Glutamatergic neuron (in vitro differentiated cells): ENCODE measurements at places on chromosomes 11 and 22.

DNA sequence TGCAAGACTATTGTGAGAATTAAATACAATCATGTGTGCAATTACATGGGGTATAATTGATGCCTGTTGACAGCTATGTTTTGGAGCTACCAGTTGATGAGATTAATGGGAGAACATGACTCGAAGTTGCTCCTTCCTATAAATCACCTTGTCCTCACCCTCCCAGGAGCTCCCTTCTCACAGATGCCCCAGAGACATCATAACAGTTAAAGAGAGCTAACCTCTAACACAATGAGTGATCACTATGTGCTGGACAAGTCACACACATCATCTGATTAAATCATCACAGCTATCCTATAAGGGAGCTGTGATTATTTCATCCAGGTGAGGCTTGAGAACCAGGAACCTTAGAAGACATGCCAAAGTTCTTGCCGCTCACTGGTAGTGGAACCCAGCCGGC is 394.2 kb downstream of the NTM start:
- no peak for DNase-seq

DNA sequence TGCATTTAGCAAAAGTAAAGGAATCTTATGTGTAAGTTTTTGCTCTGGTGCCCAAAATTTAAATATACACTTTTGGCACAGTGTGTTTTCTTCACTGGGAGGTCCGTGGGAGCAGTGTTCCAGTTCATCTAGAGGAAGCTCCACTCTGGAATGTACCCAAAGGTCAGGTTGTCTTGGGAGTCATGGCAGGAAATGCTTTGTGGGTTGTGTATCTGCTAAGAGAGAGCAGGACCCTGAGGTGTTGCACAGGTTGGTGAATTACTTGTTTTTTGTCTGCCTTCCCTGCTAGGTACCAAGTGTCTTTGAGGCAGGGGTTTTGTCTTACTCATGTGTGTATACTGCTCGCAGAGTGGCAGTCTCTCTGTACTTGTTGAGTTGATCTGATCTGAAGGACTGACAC is 37.3 kb downstream of the DIXDC1 start:
- DNase-seq, result no peak

DNA sequence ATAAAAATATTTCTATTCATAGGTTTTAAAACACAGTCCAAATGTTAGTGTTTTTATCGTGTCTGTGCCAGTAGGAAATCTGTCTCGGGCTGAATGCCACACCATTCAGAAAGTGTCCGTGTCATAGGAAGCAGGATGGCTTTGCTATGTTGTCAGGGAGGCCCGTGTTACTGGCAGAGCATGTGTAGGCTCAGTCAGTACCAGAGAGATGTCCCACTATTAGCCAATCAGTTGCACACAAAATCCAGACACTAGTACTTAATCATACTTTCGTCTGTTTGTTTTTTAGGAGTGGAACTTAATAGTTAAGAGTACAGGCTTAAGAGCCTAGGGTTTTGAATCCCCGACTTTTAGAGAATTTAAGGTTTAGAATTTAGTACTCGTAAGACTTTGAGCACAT is 30.2 kb upstream of the SYN3 start:
- no peak for DNase-seq

- no peak for DNase-seq
Measured at GRCh38 chr11:27626269-27626937, 73.9 kb downstream of the BDNF start.

DNA sequence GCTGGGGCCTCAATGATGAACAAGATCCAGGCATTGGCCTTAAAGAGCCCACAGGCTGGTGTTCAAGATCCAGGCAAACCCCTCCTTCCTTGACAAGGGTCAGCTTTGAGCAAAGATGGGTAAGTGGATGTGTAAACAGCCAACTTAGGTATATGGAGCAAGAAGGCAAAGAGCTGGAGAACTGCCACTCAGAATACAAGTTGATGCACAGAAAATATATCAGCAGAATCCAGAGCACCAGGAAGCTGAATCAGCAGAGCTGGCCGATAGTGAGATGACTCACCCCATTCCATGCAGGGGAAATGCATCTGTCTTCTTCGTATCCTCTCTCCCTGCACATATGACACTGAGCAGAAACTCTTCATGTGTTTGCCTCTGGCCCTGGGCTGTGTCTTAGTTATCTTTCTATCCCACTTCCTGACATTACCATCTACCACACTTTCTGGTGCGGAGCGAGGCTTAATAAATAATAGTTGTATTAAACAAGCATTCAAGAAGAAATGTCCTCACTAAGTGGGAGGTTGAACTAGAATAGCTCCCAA is 57.8 kb downstream of the ENDOD1 start:
- no peak for DNase-seq

DNA sequence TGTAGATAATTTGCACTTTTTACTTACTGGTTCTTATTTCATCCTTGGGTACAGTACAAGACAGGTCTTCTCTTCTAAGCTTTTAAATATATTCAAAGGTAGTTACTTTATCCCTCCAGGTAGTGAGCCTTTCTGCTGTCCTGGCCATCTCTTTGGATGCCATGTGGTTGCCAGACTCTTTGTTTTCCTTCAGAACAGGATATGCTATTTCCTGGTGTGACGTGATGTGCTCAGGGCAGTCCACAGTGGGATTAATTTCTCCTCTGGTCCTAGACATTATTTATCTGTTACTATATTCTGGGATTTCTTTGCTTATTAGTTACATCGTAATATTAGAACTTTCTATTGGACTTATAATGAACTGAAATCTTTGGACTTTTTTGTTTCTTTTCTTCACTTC is 63.7 kb downstream of the PPP6R3 start:
- no peak for DNase-seq

GRCh38 chr11:82924522-82925224 is 23.1 kb downstream of the DDIAS start:
- DNase-seq, result no peak

DNA sequence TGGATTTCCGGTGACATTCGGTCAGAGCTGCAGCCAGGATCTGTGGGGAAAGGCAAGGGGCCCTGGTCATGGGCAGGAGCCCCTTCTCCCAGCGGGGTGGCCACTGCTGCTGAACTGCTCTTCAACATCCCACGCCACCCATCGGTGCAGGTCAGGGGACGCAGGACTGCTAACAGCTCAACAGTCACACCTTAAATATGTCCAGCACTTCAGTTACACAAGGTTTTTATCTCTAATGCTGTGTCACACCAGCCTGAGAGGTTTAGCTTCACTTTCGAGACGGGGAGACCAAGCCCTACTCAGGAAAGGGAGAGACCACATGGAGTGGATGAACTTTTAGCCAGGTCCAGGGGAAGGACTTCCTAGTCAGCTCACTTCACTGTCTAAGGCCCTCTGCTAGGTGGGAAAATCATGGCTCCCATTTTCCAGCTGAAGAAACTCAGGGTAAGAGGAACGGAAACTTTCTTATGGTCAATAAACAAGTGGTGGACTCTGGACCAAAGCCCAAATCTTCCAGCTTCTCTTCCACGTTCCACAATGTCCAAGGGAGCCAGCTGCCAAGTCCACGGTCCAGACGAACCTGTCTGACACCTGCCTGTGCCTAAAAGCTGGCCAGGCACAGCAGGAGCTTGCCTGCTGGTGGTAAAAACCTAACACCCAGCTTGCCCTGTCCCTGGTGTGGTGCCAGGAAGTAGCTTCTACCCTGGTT is 21.0 kb upstream of the CHADL start:
- no peak for DNase-seq

- no peak for DNase-seq
Measured at GRCh38 chr11:100970283-100971164, 159.1 kb downstream of the PGR start.

DNA sequence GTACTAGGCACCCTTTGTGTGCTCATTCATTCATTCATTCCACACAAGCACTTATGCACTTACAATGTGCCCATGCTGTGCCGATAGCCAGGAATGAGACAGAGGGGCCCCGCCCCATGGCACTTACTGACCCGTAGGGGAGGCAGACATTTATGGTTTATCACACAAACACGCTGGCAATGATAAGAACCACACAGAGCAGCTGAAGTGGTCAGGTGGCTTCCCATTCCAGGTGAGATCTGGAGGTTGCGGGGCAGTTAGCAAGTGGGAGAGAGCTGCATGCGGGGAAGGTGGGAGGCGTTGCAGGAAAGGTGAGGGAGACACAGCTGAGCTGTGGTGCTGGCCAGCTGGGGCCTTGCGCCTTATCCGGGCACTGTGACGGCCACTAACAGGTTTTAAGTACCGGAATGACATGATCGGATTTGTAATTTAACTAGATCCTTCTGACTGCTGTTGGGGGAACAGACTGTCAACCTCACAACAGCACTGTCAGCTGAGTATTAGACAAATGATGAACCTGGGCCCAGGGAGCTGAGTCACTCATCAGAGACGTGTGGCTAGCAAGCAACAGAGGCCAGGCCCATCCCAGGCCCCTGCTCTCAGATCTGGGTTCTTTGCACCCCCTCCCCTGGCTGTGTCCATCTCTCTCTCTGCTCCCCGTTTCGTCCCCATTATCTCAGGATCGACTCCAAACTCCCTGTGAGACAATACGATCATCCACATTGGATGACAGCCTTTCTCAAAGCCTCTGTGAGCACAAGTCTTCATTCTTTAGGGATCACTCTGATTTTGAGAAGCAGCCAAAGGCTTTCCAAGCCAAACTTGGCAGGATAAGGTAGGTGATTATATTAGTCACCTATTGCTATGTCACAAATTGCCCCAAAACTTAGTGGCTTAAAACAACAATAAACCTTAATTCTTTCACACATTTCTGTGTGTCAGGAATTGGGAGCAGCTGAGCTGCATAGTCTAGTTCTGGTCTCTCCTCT is 28.4 kb downstream of the RASD2 start:
- no peak for DNase-seq

GRCh38 chr22:44098966-44099530 is 74.9 kb downstream of the PARVB start:
- DNase-seq, result no peak

DNA sequence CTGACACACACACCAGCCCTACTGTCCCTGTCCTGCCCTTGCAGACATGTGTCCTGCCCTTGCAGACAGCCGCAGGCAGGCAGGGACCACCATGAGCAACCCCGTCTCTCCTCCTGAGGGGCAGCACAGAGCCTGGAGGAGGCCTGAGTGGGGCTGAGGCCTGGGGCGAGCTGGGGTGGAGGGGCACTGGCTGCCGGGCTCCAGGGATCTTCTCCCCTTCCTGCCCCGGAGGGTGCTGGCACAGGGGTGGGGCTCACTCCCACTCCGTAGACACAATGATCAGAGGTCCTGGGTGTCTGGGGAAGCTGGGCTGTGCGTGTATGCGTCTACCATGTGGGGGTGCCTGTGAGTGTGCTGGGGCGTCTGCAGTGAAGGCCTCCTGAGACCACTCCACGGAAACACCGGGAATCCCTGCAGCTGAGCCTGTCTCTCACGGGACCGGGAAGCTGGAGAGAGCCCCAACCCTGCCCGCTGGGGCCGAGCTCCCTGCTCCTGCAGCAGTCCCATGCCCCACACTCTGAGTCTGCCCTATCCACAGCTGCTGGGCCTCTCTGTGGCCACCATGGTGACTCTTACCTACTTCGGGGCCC is 588 bp downstream of the TSPAN32 start:
- no peak for DNase-seq

DNA sequence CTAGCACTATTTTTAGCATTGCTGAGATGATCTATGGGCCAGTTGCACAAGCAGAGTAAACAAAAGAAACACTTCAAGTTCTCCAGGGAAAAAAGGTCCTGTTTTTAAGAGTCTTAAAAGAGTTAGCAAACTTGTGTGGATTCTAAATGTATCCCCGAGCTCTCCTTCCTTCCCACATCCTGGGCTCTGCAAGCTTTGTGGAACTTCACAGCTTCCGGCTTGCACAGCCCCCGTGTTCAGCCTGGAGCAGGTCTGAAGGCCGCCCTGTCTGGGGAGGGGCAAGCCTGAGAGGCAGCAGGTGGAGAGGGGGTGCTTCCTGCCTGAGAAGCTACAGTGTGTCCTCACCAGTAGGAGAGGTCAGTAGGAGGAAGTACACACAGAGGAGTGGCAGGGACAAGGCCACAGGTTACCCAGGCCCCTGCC is 35.1 kb upstream of the SUSD2 start:
- no peak for DNase-seq

GRCh38 chr22:32205974-32206773 is 1.3 kb upstream of the RFPL2 start:
- peak; percentile 56 for DNase-seq

GRCh38 chr11:6576471-6577373 is 26.7 kb downstream of the RRP8 start:
- no peak for DNase-seq

DNA sequence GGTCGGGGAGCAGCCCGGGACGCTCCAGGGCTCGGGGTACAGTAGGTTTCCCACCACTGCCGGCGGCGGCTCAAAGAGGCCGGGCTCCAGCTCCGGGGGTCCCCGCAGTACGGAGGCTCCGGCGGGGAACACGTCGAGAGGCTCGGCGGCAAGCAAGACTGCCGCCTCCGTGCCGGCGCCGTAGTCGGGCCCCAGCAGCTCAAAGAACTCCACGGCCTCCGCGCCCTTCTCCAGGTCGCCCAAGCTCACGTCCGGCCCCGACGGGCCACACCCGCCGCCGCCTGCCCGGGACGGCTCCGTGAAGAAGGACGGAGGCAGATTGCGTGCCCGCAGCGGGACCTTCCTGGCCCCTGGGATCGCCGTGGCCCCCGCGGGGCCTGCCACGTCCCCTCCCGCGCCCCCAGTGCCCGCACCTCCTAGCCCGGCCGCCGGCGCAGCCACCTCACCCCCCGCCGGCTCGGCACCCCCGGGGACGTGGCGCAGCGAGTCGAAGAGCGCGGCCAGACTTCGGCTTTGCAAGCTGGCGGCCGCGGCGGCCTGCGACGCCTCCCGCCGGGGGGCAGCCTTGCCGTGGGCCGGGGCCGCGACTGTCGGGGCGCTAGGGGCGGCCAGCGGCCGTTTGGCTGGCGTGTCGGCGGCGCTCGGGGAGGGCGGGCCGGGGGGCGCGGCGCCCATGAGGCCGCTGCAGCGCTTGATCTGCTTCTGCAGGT is 775 bp downstream of the FAM181B start:
- DNase-seq, result peak; percentile 49

- peak; percentile 21 for DNase-seq
Measured at GRCh38 chr11:8233691-8234424, 29.8 kb downstream of the LMO1 start.
